ENCODE measurements at places on chromosomes 6 and 20.

DNA sequence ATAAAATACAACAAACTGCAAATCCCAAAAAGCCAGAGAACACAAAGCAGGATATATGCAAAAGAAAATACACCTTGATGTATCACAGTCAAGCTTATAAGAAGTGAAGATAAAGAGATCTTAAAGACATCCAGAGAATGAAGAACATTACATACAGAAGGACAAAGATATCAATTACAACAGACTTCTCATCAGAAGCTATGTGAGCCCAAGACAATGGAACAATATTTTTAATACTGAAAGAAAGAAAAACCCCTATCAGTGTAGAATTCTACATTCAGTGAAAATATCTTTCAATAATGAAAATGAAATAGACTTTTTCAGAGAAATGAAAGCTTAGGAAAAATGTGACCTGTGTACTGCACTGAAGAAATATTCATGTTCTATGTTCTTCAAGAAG lies 104.5 kb upstream of the PHACTR3 start:
- DNase-seq: no peak

GRCh38 chr20:37336369-37337207 lies 9.4 kb upstream of the SRC start:
- no peak for DNase-seq

- DNase-seq: no peak
These were observed 41.1 kb downstream of the PDE10A start for GRCh38 chr6:165621940-165622339.

GRCh38 chr6:25956226-25956625 lies 6.4 kb upstream of the TRIM38 start:
- DNase-seq: no peak

DNA sequence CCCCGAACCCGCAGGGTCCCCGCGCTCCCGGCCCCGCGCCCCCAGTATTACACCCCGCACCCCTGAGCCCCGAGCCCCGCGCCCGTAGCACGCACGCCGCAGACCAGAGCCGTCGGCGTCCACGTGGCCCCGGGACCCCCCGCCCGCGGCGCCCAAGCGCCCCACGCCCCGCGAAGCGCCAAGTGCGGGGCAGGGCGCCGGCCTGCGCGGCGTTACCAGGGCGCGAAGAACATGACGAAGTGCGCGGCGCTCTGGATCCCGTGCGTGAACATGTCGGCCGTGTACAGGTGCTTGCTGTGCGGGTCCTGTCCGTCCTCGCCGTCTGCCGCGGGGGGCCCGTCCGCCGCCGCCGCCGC lies 312 bp downstream of the TXNDC5 start:
- DNase-seq: no peak

GRCh38 chr6:39887692-39888450 lies 46.4 kb downstream of the MOCS1 start:
- no peak for DNase-seq

DNA sequence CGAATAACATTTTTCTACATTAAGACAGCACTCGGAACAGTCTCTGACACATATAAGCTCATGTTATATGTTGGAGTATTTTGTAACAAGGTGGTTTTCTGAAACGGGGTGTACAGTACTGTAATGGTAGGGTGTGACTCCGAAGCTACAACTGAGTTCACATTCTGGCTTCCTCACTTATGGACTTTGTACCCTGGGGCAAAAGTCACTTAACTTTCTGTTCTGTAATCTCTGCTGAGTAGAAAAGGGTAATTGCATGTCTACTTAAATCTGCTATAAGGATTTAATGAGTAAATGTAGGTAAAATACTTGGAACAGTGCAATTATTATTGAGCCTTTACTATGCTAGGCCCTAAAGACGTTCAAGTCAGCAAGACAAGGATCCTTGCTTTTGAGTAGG lies 4.7 kb upstream of the LTV1 start:
- no peak for DNase-seq
